ENCODE measurements at places on chromosomes 16 and 17.

GRCh38 chr17:2282297-2282873 is 21.2 kb downstream of the SMG6 start:
- no peak for DNase-seq

DNA sequence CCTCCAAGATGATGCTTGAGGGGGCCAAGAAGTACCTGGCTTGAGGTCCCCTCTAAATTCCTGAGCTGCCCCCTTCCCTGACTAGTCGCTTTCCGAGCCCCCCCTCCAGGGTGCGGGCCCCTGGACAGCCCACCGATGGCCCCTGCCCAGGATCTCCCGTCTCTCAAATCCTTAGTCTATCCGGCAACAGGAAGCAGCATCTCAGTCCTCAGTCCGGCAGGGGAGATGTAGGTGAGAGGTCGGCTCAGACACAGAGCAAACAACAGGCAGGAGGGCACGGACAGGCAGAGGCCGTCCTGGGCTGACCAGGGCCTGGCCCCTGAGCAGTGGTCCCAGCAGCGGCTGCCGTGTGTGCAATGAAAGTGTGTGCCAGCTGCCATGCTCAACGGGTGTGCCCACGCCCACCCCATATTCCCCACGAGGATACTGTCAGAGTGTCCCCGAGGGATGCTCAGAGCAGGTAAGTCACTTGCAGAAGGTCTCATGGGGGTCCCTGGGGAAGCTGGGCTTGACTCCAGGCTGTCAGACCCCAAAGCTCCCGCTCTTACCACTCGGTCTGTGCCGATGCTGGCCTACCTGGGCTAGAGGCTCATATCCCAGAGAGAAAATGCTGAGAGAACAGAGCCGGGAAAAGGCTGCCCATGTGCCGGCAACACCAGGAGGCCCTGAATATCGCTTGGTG is 7.2 kb downstream of the SLC43A2 start:
- no peak for DNase-seq

DNA sequence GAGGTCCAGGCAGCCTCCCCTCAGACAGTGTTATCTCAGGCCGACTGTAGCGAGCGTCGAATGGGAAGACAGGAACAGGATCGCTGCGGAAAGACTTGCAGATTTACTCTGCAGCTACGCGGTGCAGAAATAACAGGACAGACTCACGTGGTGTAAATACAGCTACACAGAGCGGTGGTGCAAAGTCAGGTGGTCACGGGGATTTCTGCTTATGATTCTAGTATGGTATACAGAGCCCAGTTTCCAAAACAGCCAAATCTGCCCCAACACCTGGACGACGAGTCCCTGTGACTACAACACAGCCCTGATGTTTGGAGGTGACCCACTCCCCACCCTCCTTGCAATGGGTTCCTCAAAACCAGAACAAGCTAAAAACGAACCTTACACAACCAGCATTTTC is 40.6 kb upstream of the ABR start:
- DNase-seq: no peak

GRCh38 chr16:84397090-84397489 is 28.8 kb downstream of the ATP2C2 start:
- DNase-seq: no peak

- no peak for DNase-seq
These were observed 1.2 kb upstream of the ELMO3 start for GRCh38 chr16:67197704-67198103.

GRCh38 chr17:39661744-39662541 is 3.2 kb upstream of the TCAP start:
- DNase-seq: no peak

DNA sequence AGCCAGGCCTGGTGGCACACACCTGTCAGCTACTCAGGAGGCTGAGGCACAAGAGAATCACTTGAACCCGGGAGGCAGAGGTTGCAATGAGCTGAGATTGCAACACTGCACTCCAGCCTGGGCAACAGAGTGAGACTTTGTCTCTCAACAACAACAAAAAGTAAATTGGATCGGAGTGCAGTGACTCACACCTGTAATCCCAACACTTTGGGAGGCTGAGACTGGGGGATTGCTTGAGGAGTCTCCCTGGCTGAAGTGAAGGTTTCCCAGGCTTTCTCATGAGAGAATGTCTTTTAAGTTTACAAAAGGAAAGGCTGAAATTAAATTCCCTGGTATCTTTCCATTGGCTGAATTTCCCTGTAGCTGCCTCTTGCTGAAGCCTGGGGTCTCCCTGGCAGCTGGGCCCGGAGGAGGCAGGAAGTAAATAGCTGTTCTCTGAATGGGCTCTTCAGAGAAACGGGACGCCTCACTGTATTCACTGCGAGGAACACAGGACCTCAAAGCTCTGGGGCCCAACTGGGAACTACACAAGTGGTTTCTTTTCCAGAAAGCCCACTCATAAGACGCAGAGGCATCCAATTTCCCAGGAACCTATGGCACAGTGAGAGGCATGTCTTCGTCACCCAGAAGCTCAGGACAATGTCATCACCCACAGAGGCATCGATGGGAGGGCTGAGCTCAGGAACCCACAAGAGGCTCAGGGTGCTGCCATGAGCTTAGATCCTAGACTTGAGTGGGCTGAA is 77.4 kb upstream of the SMURF2 start:
- DNase-seq: no peak

- no peak for DNase-seq
These were observed 32.0 kb upstream of the ENDOV start for GRCh38 chr17:80382956-80383355.

DNA sequence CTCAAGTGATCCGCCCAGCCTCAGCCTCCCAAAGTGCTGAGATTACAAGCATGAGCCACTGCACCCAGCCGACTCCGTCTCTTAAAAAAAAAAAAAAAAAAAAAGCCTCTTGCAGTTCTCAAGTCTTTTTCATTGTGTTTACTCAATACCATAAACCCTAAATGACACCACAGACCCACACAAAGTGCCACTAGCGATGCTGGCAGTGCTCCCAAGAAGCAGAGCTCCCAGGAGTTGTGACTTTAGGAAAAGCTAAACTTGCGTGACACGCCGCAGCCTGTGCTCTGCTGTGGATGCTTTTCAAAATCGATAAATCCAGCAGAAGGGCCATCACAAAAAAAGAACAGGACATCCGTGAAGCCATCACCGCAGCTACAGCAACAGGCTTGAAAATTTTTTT is 114.7 kb downstream of the ANKRD11 start:
- DNase-seq: no peak

- DNase-seq: no peak
These were observed 46.0 kb downstream of the TNRC6A start for GRCh38 chr16:24775455-24775854.

DNA sequence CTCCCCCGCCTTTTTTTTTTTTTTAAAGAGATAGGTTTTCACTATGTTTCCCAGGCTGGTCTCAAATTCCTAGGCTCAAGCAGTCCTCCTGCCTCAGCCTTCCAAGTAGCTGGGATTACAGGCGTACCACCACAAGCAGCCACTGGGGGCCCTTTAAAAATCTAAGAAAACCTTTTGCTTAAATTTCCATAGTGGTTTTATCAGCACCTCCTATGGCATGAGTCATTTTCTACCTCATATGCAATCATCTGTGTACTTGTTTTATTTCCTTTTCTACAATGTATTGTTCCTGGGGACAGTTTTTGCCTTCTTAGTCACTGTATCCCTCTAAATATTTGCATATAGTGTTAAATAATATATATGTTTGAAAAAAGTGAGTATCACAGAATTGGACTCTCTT is 29.2 kb downstream of the GNA13 start:
- peak; percentile 58 for DNase-seq

GRCh38 chr17:32174889-32175288 is 32.6 kb downstream of the RHOT1 start:
- DNase-seq: no peak

DNA sequence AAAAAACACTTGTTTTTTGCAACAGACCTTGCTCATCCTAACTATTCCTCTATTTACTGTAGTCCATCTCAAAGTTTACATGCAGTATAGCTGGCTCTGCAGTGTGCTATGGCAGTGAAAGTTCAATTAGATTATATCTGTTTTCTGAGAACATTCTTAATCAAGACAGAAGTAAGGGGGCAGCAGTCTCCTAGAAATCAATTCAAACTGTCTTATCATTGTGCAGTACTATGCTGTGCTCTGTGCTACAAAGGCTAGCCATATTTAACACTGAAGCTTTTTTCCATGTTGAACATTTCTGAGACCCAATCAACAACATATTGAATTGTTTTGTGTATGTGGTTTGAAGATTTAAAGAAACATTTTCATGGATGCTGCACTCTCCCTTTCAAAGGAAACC is 11.4 kb downstream of the NETO2 start:
- DNase-seq: no peak

GRCh38 chr17:2482218-2482617 is 29.5 kb downstream of the METTL16 start:
- DNase-seq: no peak

DNA sequence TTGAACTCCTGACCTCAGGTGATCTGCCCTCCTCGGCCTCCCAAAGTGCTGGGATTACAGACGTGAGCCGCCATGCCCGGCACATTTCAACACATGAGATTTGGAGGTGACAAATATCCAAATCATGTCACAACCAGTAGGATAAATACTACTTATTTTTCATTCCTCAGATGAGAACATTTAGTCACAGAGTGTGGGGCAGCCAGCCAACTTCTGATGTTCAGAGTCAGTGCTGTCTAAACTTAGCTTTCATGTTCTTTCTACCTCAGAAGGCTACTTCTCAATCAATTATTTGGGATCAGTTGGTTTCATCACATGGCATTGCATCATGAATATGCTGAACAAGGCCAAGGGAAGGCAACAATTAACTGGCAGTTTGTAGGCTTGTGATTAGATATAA is 134.5 kb downstream of the CDH13 start:
- no peak for DNase-seq

DNA sequence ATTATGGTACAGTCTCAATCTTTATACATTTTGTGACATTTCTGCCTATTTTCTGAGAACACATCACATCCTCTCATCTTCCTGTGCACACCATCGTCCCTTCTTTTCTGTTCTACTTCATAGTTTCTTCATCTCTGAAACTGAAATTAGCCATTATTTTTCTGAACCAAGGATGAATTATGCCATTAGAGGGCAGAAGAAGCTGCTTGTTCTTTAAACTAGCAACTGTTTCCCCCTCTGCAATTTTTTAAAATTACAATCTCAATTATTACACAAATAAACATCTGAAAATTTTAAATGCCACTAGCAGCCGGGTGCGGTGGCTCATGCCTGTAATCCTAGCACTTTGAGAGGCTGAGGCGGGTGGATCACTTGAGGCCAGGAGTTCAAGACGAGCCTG is 41.3 kb downstream of the RBBP6 start:
- DNase-seq: no peak

DNA sequence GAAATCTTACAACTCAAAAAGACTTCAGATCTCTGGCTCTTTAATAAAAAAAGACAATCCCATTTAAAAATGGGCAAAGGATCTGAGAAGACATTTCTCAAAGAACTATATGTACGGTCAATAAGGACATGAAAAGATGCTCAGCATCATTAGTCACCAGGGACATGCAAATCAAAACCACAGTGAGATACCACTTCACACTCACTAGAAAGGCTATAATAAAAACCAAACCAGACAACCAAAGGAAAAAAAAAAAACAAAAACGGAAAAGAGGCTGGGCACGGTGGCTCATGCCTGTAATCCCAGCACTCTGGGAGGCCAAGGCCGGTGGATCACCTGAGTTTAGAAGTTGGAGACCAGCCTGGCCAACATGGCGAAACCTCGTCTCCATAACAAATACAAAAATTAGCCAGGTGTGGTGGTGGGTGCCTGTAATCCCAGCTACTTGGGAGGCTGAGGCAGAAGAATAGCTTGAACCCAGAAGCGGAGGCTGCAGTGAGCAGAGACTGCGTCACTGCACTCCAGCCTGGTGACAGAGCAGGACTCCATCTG is 1.7 kb upstream of the NPIPB7 start:
- no peak for DNase-seq

DNA sequence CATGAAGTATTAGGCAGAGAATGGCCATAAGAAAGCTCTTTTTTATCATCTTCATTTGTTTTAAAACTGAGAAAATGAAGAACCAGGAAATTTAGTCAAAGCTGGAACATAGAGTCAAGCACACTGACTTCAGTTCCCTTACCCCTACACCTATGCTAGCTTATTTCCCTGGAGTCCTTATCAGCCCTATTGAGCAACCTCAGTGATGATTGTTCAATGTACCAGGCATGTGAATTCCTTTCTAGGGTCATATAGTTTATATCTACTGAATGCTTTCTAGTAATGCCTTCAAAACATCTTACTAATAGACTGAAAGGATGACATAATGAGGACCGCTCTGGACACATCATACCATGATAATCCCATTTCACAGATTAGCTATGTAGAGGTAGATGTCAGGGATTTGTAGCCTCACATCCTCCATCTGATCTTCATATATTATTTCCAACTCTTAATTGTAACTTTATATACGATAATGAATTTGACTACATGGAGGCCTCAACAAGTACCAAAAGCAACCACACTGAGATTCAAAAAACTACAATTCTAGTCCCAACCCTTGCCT is 460.4 kb upstream of the DYNLRB2 start:
- DNase-seq: no peak

DNA sequence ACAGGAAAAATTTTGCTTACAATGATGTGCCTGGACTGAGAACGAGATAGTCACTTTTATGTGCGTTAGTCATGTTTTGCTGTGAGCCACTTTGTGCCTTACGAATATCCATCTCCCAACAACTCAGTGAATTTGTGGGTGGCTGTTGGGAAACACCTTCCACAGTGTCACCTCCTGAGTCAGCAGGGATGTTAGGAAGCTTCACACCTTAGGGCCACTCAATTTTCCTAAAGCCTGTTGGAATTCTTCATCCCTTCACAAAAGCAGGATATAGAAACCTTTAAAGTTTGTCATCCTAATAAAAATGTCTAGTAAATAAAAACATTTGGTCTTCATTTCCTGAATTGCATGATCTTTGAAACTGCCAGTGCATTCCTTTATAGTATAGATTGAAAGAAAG is 4.3 kb upstream of the KRTAP3-1 start:
- no peak for DNase-seq

DNA sequence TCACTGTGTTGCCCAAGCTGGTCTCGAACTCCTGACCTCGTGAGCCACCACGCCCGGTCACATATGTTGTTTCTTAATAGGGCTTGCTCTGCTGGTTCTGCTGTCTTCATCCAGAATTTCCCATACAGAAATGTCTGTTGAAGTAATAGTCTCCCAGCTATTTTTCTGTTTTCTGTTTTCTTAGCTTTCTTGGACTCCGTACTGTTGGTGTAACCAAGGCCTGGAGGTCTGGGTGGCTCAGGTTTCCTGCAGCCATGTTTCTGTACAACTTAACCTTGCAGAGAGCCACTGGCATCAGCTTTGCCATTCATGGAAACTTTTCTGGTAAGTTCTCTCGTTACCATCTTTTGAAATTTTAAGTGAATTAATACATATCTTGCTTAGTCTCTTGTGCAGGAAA is 2.8 kb downstream of the SF3B3 start:
- DNase-seq: no peak

GRCh38 chr17:18005496-18005895 is 32.8 kb downstream of the DRC3 start:
- DNase-seq: no peak

DNA sequence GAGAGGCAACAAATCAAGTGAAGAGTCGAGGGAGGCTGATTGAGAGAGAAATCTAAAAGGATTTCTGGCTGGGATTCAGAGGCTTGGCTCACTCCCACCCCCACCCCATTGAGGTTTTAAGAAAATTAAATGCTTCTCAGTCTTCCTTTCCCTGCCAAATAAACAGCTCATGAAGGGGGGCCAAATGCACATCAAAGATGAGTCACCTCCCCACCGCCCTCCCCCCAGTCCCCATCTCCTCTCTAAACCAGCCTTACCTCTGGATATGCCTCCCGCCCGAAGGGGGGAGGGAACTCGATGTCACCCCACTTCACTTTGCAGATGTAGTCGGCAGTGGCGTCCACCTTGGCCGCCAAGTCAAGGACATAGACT is 11.6 kb downstream of the ACLY start:
- no peak for DNase-seq

- peak; percentile 39 for DNase-seq
These were observed 31.7 kb downstream of the SOCS1 start for GRCh38 chr16:11224096-11224893.
